ENCODE measurements at places on chromosomes 12 and 14. TPM values are rescaled to one million over a fixed set of nuclear protein-coding genes. Genes with fewer than 3 reads are reported as not detected.

GRCh38 chr14:104694475-104694950, 5.1 kb downstream of the INF2 start:
- no peak for DNase-seq

DNA sequence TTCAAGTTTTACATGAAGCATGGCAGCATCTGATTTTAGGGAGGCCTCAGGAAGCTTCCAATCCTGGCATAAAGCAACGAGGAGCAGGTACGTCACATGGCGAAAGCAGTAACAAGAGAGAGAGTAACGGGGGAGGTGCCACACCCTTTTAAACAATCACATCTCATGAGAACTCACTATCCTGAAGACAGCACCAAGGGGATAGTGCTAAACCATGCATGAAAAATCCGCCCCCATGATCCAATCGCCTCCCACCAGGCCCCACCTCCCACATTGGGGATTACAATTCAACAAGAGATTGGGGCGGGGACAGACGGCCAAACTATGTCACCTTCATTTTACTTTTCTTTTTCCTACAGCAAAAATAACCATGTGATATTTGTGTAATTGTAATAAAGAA, 7.2 kb upstream of the MAP3K9 start:
- DNase-seq, result no peak

RPGRIP1 gene
- 0.23 TPM for polyA plus RNA-seq

GRCh38 chr12:6092784-6093722, 31.4 kb downstream of the VWF start:
- DNase-seq, result no peak

DNA sequence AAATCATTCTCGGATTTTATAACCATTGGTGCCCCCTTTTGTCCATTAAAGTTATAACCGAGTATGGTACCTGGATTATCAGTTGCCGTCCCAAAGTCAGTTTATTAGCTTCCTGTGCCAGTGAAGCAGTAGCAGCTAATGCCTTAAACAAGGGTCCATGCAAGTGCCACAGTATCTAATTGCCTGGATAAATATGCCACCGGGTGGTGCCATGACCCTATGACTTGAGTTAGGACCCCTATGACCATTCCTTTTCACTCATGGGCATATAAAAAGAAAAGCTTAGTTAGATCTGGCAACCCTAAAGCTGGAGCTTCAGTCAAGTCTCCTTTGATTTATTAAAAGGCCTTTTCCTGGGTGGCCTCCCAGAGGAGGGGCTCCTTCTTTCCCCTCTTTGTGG, 1314.6 kb downstream of the TMEM121 start:
- no peak for DNase-seq

DNA sequence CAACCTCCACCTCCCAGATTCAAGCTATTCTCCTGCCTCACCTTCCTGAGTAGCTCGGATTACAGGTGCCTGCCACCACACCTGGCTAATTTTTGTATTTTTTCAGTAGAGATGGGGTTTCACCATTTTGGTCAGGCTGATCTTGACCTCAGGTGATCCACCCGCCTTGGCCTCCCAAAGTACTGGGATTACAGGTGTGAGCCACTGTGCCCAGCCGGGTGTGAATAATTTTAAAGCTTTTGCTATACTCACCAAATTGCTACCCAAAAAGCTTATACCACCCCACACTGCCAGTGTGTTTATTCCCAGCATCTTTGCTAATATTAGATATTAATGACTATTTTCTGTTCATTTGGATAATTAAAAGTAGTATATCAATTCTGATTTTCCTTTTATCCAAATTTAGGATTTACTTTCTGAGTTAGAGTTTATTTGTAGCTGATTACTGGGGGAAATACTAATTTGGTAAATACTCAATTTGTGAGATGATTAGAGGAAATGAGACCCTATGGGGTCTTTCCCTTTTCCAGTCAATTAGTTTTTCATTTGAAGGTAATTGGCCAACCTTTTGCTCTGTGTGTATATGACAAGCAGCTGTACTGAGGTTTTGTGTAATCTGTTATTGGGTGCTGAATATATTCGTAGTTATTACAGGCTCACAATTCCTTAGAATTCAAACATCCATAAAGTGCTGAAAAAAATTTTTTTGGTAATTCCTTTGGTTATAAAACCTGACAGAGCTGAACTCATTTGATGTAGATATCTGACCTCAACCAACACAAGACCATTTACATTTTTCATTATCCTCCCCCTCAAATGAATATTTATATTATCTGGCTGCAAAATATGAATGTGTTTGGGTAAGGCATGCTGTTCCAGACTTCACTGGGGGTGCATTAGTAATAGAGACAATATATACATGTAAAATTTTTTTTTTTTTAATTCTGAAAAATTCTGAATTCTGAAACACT, 73.6 kb downstream of the ANO6 start:
- DNase-seq, result no peak

- no peak for DNase-seq
Measured at GRCh38 chr14:50926851-50927386, 17.4 kb downstream of the PYGL start.

- DNase-seq, result no peak
Measured at GRCh38 chr12:75289753-75290152, 40.4 kb downstream of the CAPS2 start.

SPIC gene
- polyA plus RNA-seq, result not detected

GRCh38 chr12:57092876-57093414, 4.0 kb downstream of the NAB2 start:
- DNase-seq, result no peak

GYS2 gene
- polyA plus RNA-seq, result not detected

- DNase-seq, result peak; percentile 3
Measured at GRCh38 chr14:105889666-105890473, 363.5 kb downstream of the TMEM121 start.

DNA sequence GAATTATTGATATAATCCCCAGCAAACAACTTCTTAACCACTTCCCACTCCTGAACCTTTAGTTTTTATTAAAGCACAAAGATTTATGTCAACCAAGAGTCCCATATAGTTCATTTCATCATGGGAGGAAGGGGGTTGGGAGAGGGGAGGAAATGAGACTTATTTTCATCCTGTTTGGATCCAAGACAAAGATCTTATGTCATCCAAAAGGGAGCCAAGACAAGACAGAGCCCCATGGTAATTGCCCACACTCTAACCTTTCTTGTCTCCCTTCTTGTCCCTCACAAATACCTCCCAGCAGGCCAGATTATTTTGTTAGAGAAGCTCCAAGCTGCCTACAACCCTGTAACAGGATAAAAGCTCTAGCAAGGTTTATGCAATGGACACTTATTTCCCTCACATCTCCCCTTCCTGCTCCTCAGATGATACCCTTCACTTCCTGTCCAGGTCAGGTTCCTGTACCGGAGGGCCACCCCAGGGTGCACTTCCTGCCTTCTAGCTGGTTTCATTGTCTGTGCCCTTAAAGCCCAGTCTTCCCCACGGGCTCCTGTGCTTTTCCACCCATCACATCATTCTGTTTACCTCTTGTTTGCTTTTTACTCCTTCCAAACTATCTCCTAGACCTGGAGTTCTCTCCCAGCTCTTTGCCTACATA, 123.7 kb upstream of the MDM1 start:
- no peak for DNase-seq

KRT8 gene
- 227 TPM for polyA plus RNA-seq

WNT1 gene
- not detected for polyA plus RNA-seq

- no peak for DNase-seq
Measured at GRCh38 chr12:122024132-122024785, 2.6 kb downstream of the BCL7A start.

DNA sequence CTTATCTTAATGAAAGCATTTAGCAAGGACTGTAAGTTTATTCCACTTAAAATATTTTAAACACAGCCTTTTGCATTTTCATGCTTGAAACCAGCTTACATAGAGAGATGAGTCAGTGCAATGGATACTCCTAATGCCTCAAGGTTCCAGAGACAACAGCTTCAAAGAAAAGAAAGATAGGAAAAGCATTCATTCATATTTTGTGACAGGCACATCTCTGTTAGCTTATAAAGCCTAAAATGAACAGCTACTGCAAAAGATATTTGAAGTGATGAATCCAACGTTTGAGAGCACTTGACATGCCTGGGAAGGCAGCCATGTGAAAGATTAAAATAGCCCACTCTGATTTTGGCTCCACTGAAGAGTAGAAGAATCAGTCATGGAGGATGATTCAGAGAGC, 814.5 kb downstream of the RPS29 start:
- DNase-seq, result peak; percentile 39

GRCh38 chr12:124852329-124852831, 11.3 kb downstream of the SCARB1 start:
- DNase-seq, result no peak

GRCh38 chr14:23307687-23308644, 1.3 kb downstream of the BCL2L2 start:
- no peak for DNase-seq

MLF2 gene
- polyA plus RNA-seq, result 231 TPM

DNA sequence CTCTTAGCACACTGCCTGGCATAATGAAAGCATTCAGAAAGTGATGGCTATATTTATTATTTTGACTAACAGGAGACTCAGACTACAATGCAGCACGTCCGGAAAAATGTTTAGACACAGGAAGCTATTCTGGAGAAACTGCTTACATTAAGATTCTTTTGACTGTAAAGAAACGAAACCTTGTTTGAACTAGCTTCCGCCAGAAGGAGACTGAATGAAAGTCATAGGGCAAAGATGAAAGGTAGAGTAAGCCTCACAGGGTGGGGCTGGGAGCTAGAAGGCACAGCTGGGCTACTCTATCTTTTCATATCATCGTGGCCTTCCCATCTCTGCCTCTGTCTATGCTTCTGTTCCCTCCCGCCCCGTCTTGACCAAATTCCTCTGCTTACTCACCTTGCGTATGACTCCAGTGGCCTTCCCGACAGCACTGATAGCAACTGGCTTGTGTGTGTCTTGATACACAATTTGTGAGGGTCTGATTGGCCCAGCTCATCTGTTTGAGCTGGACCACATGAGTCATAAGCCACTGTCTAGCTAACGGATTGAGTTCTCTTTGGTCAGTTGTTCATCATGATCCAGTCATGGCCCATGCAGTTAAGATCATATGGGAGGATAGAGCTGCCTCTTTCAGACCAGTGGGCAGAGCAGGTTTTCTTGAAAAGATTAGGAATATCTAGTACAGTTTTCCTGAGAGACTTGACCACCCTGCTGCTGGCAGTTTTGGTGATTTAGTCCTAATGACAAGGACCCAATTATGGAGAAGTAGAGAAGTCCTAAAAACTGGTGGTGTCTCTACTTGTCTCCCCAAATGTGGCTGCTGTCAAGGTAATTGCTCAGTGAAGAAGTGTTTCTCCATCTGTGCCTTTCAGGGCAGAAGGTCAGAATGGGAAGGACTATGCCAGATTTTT, 151.5 kb upstream of the SLC38A2 start:
- no peak for DNase-seq

ACSM4 gene
- polyA plus RNA-seq, result not detected

DNA sequence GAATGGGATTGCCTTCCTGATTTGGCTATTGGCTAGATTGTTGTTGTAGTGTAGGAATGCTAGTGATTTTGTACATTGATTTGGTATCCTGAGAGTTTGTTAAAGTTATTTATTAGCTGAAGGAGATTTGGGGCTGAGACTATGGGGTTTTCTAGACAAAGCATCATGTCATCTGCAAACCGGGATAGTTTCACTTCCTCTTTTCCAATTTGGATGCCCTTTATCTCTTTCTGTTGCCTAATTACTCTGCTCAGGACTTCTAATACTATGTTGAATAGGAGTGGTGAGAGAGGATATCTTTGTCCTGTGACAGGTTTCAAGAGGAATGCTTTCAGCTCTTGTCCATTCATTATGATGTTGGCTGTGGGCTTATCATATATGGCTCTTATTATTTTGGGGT, 265.7 kb upstream of the MGAT4C start:
- DNase-seq, result no peak

DNA sequence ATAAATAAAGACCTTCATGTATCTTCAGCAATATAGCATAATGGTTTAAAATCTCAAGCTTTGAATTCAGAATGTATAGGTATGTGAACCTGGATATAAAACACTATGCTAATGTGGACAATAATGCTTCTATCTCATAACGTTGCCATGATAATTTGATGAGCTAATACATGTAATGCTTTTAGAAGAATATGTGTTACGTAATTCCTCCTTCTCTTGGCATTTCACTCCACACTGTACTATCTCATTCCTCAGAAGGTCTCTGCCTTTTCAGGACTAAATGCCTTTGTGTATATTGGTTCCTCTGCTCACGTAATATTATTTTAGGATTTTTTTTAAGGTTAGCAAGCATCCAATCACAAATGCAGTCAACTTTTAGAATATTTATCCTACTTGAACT, 86.5 kb downstream of the FOXA1 start:
- no peak for DNase-seq

RNASE3 gene
- 0.12 TPM for polyA plus RNA-seq

- DNase-seq, result no peak
Measured at GRCh38 chr14:91016800-91017410, 43.5 kb downstream of the RPS6KA5 start.

GRCh38 chr12:39319180-39319579, 123.7 kb downstream of the KIF21A start:
- DNase-seq, result no peak

FAM181A gene
- not detected for polyA plus RNA-seq

GRCh38 chr12:20423557-20423956, 55.2 kb downstream of the PDE3A start:
- no peak for DNase-seq

MAX gene
- 42.3 TPM for polyA plus RNA-seq

DNA sequence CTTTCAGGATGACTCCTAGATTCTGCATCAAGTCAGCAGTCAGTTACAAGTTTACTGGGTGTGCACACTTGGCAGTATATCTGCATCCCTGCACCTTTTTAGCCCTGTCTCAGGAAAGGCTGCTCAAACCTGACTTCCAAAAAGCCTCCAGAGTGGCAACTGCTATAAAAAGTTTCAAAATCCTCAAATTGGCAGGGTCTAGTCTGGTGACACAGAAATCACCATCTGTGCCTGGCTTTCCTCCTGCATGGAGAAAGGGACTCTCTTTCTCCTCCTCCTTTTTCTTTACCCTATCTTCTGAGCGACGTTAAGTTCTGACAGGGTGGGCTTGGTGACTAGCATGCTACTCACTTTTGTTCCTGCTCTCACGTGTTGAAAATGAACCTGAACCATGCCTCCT, 679.5 kb downstream of the C12orf50 start:
- DNase-seq, result no peak

PDE6H gene
- polyA plus RNA-seq, result not detected

ZDHHC22 gene
- polyA plus RNA-seq, result not detected

CLEC1A gene
- polyA plus RNA-seq, result 3.1 TPM

SERPINA12 gene
- not detected for polyA plus RNA-seq

GOLGA5 gene
- polyA plus RNA-seq, result 22.6 TPM

EIF2B1 gene
- 28.5 TPM for polyA plus RNA-seq

- no peak for DNase-seq
Measured at GRCh38 chr14:74240794-74241651, 1.8 kb downstream of the VSX2 start.

DNA sequence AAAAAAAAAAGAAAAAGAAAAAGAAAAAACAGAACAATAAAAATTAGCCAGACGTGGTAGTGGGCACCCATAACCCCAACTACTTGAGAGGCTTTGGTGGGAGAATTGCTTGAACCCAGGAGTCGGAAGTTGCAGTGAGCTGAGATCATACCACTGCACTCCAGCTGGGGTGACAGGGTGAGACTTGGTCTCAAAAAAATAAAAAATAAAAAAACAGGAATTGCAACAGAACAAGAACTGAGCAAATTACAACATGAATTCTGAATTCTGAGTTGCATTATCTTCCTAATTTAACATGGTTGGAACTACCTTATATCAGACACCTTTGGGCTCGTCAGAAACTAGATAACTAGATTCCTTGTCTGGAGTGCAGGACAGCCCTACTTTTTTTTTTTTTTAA, 53.3 kb upstream of the NR2C1 start:
- DNase-seq, result no peak

RPL10L gene
- polyA plus RNA-seq, result not detected

- DNase-seq, result no peak
Measured at GRCh38 chr12:119373001-119373400, 38.5 kb downstream of the CCDC60 start.

GRCh38 chr14:99030454-99030853, 241.5 kb downstream of the BCL11B start:
- DNase-seq, result no peak
